ENCODE measurements at places on chromosomes 2 and 18.

GRCh38 chr2:46942143-46942526, 26.5 kb upstream of the MCFD2 start:
- DNase-seq: peak; percentile 33

DNA sequence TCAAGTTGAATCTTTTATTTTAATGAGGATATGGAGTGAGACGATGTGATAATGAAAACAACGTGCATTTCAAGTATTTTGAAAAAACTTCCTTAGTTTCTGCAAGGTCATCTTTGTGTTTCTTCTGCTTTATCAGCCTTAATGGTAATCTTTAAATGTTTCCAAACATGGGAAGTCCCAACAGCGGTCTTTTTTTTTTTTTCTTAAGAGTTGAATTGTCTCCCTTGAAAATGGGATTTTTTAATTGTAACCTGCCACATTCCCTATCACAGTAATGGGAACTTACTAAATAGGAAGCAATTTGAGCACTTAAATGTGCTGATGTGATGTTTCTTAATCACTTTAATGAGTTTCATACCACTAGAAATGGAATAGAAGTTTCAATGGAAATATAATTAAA, 45.8 kb downstream of the ATIC start:
- DNase-seq: no peak

- no peak for DNase-seq
These were observed 291.6 kb upstream of the HDAC4 start for GRCh38 chr2:239692362-239692851.

- DNase-seq: no peak
These were observed 390.2 kb downstream of the DSC3 start for GRCh38 chr18:30652387-30652786.

GRCh38 chr2:123915380-123915779, 109.7 kb upstream of the CNTNAP5 start:
- no peak for DNase-seq

GRCh38 chr2:40434731-40435271, 17.1 kb downstream of the SLC8A1 start:
- no peak for DNase-seq

GRCh38 chr2:86398500-86399474, 42.4 kb upstream of the KDM3A start:
- no peak for DNase-seq

- no peak for DNase-seq
These were observed 65.1 kb downstream of the EDAR start for GRCh38 chr2:108923736-108924579.

DNA sequence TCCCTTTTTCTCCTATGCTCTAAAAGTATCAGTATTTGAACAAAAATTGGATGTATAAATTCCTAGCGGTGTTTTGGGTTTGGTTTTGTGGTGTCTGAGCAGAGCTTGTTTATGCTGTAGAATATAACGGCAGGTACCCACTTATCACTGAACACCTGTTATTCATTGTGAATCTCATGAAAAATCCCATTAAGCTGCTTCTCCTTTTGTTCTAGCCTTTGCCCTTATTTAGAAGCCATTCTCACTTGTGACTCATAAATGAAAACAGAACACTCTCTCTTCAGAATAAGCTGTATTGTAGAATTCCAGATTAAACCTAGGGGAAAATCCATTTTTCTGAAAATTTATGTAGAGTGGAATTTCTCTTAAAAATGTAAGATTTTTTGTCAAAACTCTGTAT, 104.0 kb downstream of the PRPF40A start:
- DNase-seq: no peak

DNA sequence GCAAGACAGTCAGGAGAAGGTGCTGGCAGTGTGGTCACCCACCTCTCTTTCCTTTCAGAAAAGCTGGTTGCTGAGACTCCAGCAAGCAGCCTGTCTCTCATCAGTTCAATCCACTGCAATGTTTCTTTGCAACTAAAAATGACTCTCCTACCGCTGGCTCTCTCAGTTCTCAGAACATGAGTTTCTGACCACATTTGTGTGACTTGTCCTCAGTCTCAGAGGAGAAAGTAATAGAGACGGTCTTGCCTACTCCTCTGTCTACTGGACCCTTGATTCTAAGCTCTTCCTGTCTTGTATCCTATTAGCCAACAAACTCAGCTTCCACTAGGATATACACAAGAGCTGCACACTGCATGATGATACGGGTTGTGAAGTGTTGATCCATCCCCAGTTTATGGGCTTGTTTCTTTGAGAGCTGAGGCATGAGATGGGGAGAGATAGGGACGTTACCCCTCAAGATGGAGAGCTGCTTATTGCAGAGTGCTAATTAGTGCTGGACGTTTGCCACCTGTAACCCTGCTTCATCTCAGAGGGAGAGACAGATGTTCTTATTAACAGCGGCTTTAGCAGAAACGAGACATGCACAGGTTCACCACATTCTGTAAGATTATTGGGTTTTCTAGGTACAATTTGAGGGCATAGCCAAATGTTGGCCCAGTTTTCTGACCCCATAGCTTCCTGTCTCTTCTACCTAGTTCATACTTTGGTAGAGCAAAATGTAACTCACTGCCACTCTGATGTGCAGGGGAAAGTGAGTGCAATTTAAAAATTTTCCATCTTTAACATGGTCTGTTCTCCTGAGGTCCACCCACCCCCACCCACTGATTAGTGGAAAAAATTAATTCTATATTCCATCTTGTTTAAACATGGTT, 32.4 kb upstream of the YWHAQ start:
- DNase-seq: no peak

GRCh38 chr2:9194352-9194751, 12.3 kb upstream of the ASAP2 start:
- no peak for DNase-seq

GRCh38 chr2:164014068-164014731, 278.4 kb upstream of the FIGN start:
- DNase-seq: no peak

DNA sequence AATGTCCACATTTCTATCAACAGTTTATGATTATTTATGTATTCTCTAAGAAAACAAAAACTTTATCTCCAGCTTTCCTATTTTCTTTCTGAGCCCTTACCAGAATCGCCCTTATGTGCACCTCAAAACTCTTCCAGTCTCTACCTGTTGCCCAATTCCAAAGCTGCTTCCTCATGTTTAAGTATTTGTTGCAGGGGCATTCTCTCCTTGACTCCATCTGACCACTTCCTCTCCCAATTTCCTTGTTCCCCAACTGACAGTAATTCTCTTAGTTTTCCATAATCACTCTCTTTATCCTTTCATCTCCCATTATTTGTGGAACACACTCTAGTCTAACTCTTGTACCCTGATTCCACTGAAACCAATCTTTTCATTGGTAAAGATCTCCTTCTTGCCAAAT, 105.4 kb upstream of the RBBP8 start:
- no peak for DNase-seq

DNA sequence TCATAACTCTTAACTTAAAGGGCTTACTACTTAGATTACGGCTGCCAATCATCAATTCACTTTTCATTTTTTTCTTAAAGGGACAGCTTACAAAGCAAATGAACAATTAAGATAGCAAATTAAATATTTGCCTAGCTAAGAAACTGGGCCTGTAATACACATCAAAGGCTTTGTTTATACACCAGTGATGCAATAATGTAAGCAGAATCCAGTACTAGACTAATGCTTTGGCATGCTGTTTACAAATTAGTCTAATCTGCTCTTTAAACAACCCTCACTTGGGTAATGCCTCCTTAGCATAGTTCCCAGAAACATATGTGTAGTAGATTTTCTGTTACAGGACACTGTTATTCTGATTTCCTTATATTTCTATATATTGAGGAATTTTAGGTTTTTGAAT, 105.8 kb downstream of the ARHGAP28 start:
- DNase-seq: no peak

GRCh38 chr2:149732001-149732685, 144.6 kb upstream of the MMADHC start:
- DNase-seq: no peak

DNA sequence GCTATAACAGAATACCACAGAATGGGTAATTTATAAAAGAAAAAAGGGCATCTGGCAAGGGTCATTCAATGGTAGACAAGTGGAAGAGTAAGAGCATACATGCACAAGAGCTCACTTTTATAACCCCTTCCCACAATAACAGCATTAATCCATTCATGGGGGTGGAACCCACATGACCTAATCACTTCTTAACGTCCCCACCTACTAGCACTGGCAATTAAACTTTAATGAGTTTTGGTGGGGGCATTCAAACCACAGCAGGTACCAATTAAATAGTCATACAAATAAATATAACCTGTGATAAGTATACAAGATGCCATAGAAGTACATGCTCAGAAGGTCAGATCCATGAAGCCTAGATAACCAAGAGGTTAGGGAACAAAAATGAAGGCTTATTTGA, 48.6 kb downstream of the ROCK1 start:
- DNase-seq: no peak

DNA sequence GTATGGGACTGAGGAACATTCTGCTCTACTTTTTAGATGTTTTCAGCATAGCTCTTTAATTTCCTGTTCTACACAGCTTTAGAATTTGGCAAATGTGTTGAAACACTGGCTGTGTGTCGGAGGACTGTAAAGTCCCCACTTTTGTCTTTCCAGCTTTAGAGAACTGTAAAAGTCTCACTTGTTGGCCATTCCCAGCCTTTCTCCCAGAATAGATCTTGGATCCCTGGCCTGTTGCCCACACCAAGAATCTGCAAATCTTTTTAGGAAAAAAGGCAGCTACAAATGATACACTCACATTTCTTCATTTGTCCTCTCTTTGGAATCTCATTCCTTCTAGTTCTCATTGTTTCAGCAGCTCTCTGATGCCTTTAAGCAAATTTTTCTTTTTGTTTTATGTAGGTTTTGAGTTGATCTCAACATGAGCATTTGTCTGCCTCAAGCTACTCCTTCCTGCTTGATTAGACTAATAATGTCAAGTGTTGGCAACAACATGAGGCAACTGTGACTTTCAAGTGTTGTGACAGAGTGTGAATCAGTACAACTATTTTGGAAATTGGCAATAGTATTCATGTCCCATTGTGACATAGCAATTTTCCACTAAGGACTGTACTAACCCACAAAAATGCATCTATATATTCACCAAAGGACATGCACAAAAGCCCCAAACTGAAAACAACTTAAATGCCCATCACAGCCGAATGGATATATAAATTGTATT, 610.8 kb downstream of the EPHA4 start:
- no peak for DNase-seq

DNA sequence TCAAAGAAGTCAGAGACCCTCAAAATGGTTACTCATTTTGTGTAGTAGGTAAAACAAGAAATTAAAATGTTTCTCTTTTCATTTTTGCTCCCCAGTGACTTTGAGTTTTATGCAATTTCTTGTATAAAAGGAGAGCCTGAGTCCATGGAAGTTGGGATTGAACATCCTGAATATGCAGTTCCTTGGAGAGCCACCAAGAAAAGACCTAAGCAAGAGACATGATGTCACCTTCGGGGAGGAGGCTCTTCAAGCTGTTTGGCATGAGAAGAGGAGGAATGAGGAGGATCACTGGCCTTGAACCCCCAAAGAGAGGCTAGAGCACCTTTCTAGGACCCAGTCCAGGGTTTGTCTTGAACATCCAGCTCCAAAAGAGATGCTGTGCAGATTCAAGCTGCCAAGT, 83.5 kb upstream of the STPG4 start:
- no peak for DNase-seq

DNA sequence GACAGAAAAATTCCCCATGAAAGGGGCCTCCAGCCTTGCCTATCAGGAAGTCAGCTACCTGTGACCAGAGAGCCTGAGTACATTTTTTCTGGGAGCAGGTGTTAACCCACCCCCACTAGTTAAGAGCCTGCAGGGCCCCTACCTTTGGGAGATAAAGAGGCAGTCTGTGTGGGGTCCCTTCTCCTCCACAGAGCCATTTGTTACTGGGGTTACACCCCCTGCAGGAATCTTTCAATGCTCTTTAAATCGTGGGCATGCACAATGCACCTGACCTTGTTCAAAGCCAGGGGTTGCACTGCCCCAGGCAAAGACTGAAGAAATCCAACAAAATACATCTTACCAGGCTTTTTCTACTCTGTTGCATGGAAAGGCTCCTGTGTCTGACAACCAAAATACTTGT, 15.7 kb upstream of the LYPD6 start:
- no peak for DNase-seq

- no peak for DNase-seq
These were observed 506.6 kb downstream of the PLCL1 start for GRCh38 chr2:198311020-198311419.

DNA sequence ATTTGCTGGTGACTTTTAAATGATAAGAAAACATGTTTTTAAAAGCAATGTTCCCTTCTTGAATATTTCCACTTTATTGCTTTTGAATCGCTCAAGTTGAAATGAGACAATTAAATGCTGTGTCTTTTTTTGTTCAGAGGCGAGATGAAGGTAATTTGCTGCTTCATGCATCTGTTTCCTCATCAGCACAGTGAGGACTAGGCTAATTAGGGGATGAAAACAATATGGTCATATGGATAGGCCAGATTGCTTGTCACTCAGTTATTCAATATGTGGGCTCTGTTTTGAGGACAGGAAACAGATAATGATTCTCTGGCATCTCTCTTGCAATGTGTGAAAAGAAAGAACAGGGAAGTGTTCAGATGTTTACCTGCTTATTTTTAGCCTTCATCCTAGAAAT, 61.0 kb downstream of the ERBB4 start:
- no peak for DNase-seq

DNA sequence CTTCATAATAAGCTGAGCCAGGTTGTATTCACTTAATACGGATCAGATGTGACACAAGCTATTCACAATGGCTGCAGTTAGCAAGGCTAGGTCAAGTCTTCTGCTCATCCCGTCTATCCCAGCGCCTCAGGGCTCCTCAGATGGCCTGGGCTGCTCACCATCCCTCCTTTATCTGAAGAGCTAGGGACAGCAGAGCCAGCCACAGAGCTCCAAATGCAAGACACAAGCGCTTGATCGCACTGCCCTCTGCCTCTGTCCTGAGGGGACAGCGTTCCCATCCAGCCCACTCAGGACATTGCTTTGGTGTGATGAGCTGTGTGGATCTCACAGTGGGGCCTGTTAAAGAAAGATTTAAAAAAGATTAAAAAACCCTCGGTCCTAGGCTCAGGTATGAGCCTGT, 254.4 kb upstream of the HS6ST1 start:
- no peak for DNase-seq

GRCh38 chr2:214203744-214204289, 207.0 kb upstream of the VWC2L start:
- DNase-seq: no peak

All from GM19239 (cell line).